Hematopoietic multipotent progenitor cell (in vitro differentiated cells): ENCODE measurements at places on chromosomes 16 and 17.

- DNase-seq = no peak
Observed at GRCh38 chr16:73150786-73151185, 102.9 kb upstream of the ZFHX3 start.

DNA sequence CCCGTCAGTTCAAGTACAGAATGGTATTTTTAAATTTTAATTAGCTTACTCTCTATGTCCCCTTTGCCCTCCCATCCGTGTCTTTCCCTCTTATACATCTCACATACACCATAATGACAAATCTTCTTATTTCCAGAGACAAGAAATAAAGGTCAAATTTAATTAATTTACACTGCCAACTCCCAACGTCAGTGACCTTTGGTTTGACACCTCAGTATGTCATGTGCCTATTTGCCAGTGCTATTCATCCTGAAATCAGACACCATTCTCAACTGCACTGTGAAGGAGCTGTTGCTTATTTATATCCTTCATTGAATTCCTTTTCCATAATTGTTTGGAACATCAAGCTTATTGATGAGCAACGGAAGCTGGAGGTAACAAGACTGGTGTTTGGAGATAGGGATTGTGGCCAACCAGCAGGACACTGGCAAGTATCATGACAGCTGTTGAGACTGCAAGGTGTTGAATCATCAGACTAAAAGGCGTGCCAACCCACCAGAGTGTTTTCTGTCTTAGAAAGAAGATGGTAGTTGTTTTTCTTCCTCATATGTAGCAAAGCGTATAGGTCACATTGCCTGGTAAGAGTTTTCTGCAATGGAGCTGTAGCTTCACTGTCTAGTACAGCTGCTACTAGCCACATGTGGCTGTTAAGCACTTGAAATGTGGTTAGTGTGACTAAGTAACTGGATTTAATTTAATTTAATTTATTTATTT lies 12.5 kb downstream of the CALCOCO2 start:
- no peak for DNase-seq

- DNase-seq = no peak
Observed at GRCh38 chr17:41528959-41529353, 848 bp upstream of the KRT19 start.

DNA sequence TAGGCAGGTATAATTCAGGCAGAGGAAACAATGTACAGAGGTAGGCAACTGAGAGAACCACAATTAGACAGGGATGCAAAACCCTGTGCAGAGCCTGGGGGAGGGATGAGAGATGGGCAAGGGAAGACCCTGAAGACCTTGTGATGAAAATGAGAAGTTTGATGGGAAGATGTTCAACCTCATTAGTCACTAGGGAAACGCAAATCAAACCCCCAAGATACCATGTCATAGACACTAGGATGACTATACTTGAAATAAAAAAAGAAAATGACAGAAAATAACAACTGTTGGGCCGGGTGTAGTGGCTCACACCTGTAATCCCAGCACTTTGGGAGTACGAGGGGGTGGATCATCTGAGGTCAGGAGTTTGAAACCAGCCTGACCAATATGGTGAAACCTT lies 813.1 kb downstream of the CDH11 start:
- DNase-seq = no peak

GRCh38 chr16:86306811-86307513 lies 203.4 kb upstream of the FOXF1 start:
- no peak for DNase-seq

GRCh38 chr17:59331929-59332748 lies 684 bp downstream of the YPEL2 start:
- DNase-seq = no peak

DNA sequence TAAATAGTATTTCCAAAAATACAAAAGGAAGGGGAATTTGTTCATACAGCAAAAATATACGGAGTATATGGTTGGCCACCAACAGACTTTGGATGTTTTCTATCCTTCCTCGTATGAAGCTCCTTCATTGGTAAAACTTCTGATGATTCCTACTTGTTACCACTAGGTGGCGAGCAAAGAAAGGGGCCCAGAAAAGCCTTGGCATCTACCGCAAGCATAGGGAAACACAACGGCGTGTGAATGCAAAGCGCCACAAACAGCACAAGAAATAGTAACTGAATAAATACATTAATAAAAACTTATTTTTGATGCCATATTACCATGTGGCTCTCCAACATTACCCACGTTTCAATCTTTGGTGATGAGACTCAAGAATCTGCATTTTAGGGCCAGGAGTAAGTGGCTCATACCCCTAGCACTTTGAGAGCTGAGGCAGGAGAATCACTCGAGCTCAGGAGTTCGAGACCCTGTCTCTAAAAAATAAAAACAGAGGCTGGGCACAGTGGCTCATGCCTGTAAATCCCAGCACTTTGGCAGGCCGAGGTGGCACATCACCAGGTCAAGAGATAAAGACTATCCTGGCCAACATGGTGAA lies 34.5 kb downstream of the YWHAE start:
- DNase-seq = peak; percentile 44

DNA sequence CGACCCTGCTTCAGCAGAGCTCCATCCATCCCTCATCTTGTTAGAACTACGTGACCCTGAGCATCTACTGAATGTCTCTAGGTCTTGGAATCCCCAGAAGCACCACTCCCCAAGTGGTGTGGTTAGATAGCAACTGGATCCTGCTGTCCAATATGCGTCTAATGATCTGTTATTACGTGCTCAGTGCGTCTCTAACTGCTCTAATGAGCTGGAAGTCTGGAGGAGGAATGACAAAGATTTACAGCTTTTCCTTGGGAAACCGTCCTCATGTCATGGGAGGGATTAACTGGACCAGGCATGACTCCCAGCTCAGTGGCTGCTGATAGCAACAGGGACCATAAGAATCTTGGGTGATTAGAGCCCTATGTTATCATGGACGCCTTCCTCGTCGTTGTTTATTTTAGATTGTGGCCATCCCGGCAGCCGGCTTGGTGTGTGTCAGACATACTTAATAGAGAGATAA lies 150.9 kb downstream of the HS3ST3B1 start:
- DNase-seq = no peak

DNA sequence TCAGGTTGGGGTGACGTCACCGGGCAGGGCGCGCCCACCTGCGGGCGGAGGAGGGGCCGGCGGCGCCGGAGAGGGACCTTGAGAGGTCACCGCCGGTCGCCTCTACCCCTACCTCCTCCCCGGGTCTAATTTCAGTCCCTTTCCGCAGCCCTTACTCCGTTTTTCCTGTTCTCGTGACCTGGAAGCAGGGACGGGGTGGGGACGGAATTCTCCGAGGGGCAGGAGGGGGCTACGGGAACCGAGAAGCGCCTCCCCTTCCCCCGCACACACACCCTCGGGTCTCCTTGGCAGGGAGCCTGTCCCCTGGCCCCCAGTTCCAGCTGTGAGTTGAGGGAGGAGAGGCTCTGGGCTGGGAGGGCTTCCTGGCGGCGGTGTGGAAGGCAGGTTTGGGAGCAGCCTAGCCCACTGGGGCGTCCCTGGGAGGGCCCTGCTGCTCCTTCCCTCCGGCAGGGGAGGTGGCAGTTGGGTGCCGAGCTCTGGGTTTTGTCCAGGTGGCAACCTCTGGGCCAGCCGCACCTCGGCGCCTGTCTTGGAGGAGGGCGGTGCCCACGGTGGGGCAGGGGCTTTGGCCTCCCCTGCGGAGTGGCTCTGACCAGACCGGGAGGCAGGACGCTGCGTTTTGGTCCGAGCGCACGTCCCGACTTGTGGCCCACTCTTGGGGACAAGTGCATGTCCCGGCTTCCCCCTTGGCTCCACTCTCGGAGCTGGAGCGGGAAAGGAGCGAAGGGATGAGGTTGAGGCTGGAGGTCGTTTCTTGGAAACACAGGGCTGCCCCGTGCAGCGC lies 773 bp downstream of the SYNGR3 start:
- no peak for DNase-seq

DNA sequence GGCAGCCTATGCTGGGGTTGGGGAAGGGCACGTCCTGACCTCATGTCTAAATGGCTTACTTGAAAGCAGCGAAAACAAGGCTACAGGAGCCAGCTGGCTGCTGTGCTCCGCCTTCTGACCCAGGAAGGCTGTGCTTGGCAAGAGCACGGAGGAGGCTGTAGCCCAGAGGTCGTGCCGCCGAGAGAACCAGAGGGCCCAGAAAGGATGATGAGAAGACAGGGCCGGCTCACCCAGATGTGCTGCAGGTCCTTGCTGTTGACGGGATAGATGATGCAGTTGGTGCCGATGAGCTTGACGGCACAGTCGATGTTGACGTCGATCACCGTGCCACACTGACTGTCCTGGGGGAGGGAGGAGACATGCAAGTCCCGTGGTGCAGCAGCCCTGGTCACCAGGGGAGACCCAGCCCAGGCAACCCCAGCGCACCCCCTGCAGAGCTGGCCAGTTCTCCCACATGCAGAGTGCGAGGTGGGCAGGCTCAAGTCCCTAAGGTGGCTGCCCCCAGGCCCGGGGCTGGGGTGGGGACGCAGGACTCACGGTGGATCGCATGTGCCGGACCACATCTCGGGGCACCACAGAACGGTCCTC lies 20.7 kb downstream of the SPHK1 start:
- no peak for DNase-seq

DNA sequence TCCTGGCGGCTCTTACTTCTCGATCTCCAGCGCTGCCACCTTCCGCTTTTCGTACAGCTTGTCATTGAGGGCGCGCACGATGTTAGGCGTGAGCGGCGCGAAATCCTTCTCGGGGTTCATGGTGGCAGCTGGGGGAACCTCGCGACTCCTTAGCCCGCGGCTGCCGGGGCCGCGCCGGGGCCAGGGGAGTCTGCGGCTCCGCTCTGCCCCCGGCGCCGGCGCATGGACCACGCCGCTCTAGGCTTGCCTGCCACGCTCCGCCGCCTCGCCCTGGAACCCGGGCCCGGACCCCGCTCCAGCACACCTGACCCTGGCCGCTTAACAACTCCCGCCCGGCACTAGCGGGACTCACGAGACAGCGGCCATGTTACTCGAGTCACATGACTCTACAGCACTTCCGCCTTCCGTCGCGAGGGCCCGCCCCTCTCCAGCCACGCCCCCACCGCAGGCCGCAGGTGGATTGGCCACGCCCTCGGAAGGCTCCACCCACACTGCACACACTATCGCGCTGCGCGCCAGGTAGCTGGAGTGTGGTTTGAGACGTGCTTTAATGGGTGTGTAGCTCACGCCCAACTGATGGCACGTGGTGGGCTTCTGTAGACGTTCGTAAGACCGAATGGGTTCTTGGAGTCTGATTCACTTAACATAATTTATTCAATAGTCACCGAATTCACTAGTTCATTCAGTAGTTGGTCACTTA lies at the start of gene VAC14:
TSS of gene VAC14 (minus strand) at position 378 of the 700 bp plus-strand sequence. CDS start at position 120, 258 bp downstream.
- DNase-seq = peak; percentile 90

DNA sequence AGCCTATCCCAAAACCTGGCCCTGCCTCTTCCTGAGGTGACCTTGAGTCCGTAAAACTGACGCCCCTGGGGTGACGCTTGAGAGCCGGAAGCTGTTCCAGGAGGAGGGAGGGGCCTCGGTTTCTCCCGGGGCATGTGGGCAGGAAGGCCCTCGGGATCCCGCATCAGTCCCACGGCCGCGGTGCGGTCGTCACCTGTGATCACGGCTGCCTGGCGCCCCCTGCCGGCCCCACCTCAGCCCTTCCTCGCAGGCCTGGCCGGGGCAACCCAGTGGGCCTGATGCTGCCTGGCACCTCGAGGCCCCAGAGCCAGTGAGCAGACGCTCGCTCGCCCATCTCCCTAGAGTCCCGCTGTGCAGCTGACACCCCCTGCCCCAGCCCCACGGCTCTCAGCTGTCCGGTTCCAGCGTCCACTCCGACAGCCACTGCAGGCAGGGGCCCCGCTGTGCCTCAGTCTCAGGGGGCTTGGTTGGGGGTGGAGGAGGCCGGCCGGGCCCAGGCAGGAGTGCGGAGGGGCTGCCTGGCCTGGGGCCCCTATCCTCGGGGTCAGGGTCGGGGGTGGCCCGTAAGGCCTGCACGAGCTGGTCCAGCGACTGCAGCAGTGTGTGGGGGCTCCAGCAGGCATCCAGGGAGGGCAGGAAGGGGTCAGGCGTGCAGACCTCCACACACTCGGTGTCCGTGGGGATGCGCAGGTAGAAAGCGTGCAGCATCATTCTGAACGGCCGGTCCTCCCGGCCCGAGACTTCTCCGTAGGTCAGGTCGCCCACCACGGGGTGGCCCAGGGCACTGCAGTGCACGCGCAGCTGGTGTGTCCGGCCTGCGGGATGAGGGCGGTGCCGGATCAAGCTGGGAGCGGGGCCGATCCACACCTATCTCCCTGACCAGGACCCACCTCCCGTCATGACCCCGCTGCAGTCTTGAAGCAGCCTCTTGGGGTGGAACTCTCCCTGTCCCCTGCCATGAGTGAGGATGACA lies 2.3 kb downstream of the RPUSD1 start:
- peak; percentile 67 for DNase-seq

GRCh38 chr16:50839920-50840729 lies 98.2 kb downstream of the CYLD start:
- no peak for DNase-seq

- DNase-seq = no peak
Observed at GRCh38 chr17:44010966-44011647, 3.7 kb downstream of the TMEM101 start.

DNA sequence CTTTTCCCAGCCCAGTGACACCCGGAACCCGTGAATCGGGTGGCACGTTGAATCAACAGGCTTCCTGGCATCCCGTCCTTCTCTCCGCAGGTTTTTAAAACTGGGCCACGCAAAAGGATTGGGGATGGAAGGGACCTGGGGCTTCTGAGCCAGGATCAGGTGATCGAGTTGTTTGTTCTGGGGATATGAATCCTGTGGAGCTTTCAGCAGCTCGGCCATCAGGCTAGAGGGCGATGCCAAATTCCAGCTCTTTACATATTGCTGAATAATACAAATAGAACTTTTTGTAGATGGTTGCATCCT lies 473 bp downstream of the SUPT6H start:
- no peak for DNase-seq

DNA sequence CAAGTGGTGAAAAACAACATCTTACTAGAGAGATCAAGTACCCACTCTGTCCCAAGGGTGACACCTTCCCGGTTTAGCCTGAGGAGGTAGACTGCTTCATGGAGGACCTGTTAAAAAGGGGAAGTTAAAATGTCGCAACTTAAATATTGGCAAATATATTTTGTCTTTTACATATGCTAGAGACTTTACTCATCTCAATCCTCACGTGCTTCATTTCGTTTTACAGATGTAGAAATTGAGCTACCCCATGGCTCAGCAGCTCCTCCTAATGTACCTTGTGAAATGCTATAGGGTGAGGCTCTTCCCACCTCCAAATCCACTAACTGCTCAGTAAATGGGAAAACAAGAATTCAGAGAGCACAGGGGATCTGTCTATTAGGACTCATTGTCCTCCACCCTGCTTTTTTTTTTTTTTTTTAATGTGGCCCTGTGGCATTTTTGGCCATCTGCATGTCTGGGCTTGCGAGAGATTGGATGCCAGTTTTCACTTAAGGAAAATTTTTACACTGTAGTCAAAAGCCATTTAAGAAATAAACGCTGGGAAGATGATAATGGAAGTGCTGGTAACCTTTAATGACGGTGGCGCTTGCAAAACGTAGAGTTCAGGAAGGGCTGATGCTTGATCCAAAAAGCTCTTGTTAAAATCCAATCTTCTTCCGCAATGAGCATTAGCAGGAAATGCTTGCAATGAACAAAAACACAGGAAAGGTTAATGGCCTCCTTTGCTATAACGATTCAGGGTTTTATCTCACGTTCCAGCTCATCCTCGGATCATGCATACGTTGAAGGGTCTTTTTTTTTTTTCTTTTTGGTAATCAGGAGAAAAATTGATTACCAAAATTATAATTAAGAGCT lies 39.8 kb downstream of the HSBP1 start:
- no peak for DNase-seq

- DNase-seq = no peak
Observed at GRCh38 chr16:17471719-17472461, 1.1 kb upstream of the XYLT1 start.

- DNase-seq = no peak
Observed at GRCh38 chr16:15031586-15031985, 24.3 kb downstream of the NTAN1 start.

GRCh38 chr17:8020776-8021564 lies 17.9 kb upstream of the ALOX15B start:
- DNase-seq = no peak
